Activated naive CD8-positive, alpha-beta T cell treated with anti-CD3 and anti-CD28 coated beads for 36 hours (primary cell): ENCODE measurements at places on chromosomes 2 and 18. TPM values are rescaled to one million over a fixed set of nuclear protein-coding genes. Genes with fewer than 3 reads are reported as not detected.

Gene POMC
- total RNA-seq = 6.8 TPM

Gene TSPYL6
- not detected for total RNA-seq

Gene SERPINB11
- not detected for total RNA-seq

Gene TIA1
- total RNA-seq = 87.0 TPM

Gene PROM2
- not detected for total RNA-seq

Gene FHL2
- total RNA-seq = 5.1 TPM

GRCh38 chr2:65392609-65393008 lies 39.8 kb downstream of the SPRED2 start:
- DNase-seq = no peak
- peaks cover 36% of the 10 kb centered on the region for H3K4me1 ChIP-seq
- H3K4me3 ChIP-seq = no peak overlapping the region
- H3K27me3 ChIP-seq = peaks cover 39% of the 10 kb centered on the region
- no peak overlapping the region for H3K27ac ChIP-seq

GRCh38 chr2:84781942-84782716 lies 98.8 kb downstream of the TRABD2A start:
- peak; percentile 55 for DNase-seq
- no peaks in the 10 kb centered on the region for H3K27me3 ChIP-seq
- peaks cover 16% of the 10 kb centered on the region for H3K36me3 ChIP-seq

GRCh38 chr18:28459587-28459986 lies 282.7 kb upstream of the CDH2 start:
- H3K27me3 ChIP-seq = no peaks in the 10 kb centered on the region
- H3K27ac ChIP-seq = no peak overlapping the region
- H3K36me3 ChIP-seq = no peaks in the 10 kb centered on the region
- H3K4me1 ChIP-seq = no peaks in the 10 kb centered on the region
- DNase-seq = no peak
- H3K4me3 ChIP-seq = no peak overlapping the region

DNA sequence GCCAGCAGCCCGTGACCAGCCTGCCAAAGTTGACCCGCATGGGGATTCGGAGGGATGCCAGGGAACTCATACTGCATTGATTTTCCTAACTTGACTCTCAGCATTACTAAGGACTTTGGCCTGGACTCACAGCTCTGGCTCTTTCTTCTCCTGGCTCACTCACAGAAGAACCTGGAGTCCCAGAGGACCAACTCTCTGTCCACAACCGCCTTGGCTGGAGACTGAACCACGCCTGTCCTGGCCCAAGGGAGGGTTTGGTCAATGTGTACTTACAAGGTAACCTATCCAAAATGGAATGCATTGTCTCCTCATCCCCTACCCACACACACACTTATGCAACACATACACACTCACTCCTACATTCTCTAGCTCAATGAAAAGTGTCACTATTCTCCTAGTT lies 135.6 kb upstream of the KLHL29 start:
- H3K4me1 ChIP-seq = no peaks in the 10 kb centered on the region
- no peak overlapping the region for H3K4me3 ChIP-seq
- H3K27ac ChIP-seq = no peak overlapping the region
- peaks cover 25% of the 10 kb centered on the region for H3K27me3 ChIP-seq
- DNase-seq = no peak
- no peaks in the 10 kb centered on the region for H3K36me3 ChIP-seq

- H3K36me3 ChIP-seq = no peaks in the 10 kb centered on the region
- no peaks in the 10 kb centered on the region for H3K27me3 ChIP-seq
- DNase-seq = no peak
- H3K4me3 ChIP-seq = no peak overlapping the region
- H3K4me1 ChIP-seq = no peaks in the 10 kb centered on the region
Observed at GRCh38 chr18:75139226-75139911, 69.6 kb downstream of the PTGR3 start.

GRCh38 chr2:26165403-26165802 lies 7.5 kb upstream of the GAREM2 start:
- no peak overlapping the region for H3K4me3 ChIP-seq
- no peaks in the 10 kb centered on the region for H3K4me1 ChIP-seq
- H3K36me3 ChIP-seq = no peaks in the 10 kb centered on the region
- peaks cover 4% of the 10 kb centered on the region for H3K27me3 ChIP-seq

GRCh38 chr2:32732912-32733472 lies 105.1 kb downstream of the TTC27 start:
- H3K36me3 ChIP-seq = peaks cover 28% of the 10 kb centered on the region
- no peaks in the 10 kb centered on the region for H3K27me3 ChIP-seq
- no peak for DNase-seq
- H3K27ac ChIP-seq = no peak overlapping the region
- no peak overlapping the region for H3K4me3 ChIP-seq

GRCh38 chr2:202104286-202104870 lies 31.3 kb downstream of the KIAA2012 start:
- no peak overlapping the region for H3K4me3 ChIP-seq
- H3K27me3 ChIP-seq = peaks cover 27% of the 10 kb centered on the region
- no peak overlapping the region for H3K27ac ChIP-seq
- DNase-seq = peak; percentile 56

GRCh38 chr2:141492816-141493215 lies 638.0 kb downstream of the LRP1B start:
- no peak for DNase-seq
- H3K27ac ChIP-seq = no peak overlapping the region
- H3K36me3 ChIP-seq = no peaks in the 10 kb centered on the region
- H3K27me3 ChIP-seq = no peaks in the 10 kb centered on the region
- no peaks in the 10 kb centered on the region for H3K4me1 ChIP-seq

DNA sequence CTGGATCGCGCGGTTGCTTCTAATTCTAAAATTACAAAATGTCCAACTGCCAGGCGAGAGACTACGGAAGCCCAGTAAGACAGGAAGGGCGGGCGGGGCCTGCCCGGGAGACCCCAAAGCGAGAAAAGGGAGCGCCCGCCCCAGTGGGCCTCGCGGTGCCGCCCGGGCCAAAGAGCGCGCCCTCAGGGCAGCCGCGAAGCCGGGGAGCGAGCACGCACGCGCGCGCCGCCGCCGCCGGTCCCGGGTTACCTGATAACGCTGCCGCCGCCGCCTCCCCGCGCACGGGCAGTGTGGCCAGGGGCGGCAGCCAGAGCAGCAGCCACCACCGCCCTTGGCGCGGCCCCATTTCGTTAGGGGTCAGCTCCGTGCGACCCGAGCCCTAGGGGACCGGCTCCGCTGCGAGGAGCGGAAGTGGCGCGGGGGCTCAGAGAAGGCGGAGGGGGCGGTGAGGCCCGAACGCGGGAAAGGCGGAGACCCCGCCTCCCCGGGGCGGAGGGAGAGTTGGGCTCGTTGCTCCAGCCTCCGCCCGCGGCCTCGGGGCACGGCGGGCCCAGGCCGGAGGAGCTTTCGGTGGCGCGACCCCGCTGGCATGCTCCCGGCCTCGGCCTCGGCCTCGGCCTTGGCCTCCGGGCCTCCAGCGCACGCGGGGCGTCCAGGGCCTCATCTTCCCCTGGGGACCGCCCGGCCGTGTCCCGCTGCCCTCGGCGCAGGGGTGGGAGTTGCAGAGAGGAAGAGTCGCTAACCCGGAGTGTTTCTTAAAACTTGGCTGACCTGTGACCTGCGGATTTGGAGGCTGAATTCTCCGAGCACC lies at the start of gene NEMP2:
TSS of gene NEMP2 (minus strand) at position 413 of the 811 bp plus-strand sequence. CDS start at position 346, 67 bp downstream.
- H3K27ac ChIP-seq = peak within 1 kb of the TSS; percentile 99
- peak within 1 kb of the TSS; percentile 94 for H3K4me3 ChIP-seq
- H3K27me3 ChIP-seq = no peaks in the 10 kb centered on the region
- H3K36me3 ChIP-seq = peaks cover 52% of the 10 kb centered on the region
- peak; percentile 93 for DNase-seq

DNA sequence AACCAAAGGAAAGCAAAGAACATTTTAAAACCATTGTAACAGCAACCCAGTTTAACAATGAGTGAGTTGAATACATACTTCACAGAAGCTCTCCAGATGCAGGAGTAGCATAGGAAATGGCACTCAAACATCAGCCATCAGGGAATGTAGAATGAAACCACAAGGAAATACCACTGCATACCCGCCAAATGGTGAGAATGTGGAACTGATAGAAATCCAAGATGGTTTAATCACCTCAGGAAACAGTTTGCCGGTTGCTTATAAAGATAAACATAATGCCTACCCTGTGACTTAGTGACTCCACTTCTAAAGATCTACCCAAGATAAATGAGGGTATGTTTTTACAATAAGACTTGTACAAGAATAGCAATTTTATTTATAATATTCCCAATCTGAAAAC lies 132.0 kb downstream of the GALNT1 start:
- H3K4me1 ChIP-seq = no peaks in the 10 kb centered on the region
- no peak overlapping the region for H3K4me3 ChIP-seq
- H3K27ac ChIP-seq = no peak overlapping the region
- no peak for DNase-seq
- H3K27me3 ChIP-seq = no peaks in the 10 kb centered on the region

DNA sequence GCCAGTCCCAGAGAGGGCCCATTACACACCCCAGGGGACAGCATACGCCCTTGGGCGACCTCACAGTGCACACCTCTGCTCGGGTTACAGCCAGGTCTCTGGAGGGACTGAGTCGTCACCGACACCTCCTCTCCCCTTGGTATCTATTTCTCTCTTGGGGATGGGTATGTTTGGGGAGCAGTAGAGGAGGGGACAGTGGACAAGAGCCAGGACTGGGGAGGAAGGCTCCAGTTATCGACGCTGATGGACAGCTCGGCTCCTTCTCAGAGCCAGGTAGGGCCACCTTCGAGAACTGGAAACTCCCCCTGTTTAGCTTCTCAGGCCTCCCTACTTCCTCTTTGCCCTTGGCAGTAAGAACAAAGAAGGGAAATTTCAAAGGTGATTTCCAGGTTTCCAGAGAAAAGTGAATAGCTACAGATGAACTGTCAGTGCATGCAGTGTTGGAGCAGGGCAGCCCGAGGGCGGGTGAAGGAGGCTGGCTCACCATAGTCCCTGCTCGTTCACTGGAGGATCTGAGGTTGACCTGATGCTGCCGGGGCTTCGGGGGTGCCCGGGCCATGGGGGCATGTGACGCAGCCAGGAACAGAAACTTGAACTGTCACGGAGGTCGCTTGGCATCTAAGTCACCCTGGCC lies 4.4 kb upstream of the SEMA4C start:
- no peak overlapping the region for H3K4me3 ChIP-seq
- peaks cover 2% of the 10 kb centered on the region for H3K36me3 ChIP-seq
- peaks cover 38% of the 10 kb centered on the region for H3K4me1 ChIP-seq
- no peak overlapping the region for H3K27ac ChIP-seq
- peaks cover 10% of the 10 kb centered on the region for H3K27me3 ChIP-seq

- peaks cover 22% of the 10 kb centered on the region for H3K27me3 ChIP-seq
- no peak overlapping the region for H3K4me3 ChIP-seq
- H3K27ac ChIP-seq = no peak overlapping the region
- H3K4me1 ChIP-seq = no peaks in the 10 kb centered on the region
Observed at GRCh38 chr2:202149936-202150335, 76.9 kb downstream of the KIAA2012 start.

- peaks cover 11% of the 10 kb centered on the region for H3K27me3 ChIP-seq
- H3K36me3 ChIP-seq = no peaks in the 10 kb centered on the region
- no peak overlapping the region for H3K27ac ChIP-seq
- no peak for DNase-seq
- peaks cover 13% of the 10 kb centered on the region for H3K4me1 ChIP-seq
Observed at GRCh38 chr18:320155-320554, 52.3 kb upstream of the THOC1 start.

DNA sequence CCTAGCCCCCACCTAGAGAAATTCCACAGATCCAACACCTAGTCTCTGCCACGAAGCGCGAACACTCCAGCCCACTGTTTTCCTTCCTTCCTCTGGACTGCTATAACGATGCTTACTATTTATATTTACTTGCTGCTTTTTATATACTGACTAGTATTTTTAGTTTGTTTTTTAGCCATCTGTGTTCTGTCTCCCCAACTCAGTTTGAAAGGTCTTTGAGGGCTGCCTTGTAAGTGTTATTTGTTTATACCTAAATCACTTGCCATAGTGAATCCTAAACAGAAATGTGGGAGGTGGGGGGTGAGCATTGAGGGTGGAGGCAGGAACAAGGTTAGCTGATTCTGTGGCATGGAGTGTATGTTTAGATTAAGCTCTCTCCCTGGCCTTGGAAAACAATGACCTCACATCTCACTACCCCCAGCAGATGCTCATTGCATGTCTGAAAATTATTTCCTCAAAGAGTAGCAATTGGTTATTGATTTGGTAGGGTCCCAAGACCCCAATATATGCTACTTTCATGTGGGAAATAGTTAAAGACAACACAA lies 1.1 kb upstream of the NCKAP5 start:
- no peak overlapping the region for H3K27ac ChIP-seq
- DNase-seq = no peak
- no peaks in the 10 kb centered on the region for H3K36me3 ChIP-seq
- H3K4me1 ChIP-seq = no peaks in the 10 kb centered on the region
- peaks cover 22% of the 10 kb centered on the region for H3K27me3 ChIP-seq
- no peak overlapping the region for H3K4me3 ChIP-seq

DNA sequence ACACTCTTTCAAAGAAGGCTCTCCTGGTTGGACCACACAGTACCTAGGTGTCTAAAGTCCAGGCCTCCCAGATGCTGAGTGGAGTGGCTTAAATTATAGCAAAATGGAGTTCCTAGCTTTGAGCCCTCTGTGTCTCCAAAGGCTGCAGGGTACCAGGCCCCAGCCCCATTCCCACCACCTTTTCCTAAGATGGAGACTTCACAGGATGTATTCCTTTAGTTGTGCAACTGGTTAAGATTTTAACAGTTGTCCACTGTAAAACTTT lies 4.9 kb downstream of the SMAD7 start:
- no peak overlapping the region for H3K4me3 ChIP-seq
- H3K27ac ChIP-seq = no peak overlapping the region
- no peak for DNase-seq
- H3K4me1 ChIP-seq = peaks cover 66% of the 10 kb centered on the region
- H3K27me3 ChIP-seq = peaks cover 11% of the 10 kb centered on the region
- H3K36me3 ChIP-seq = peaks cover 59% of the 10 kb centered on the region

- H3K4me3 ChIP-seq = no peak overlapping the region
- peaks cover 2% of the 10 kb centered on the region for H3K4me1 ChIP-seq
- DNase-seq = no peak
Observed at GRCh38 chr2:170088776-170089175, 89.2 kb upstream of the MYO3B start.

DNA sequence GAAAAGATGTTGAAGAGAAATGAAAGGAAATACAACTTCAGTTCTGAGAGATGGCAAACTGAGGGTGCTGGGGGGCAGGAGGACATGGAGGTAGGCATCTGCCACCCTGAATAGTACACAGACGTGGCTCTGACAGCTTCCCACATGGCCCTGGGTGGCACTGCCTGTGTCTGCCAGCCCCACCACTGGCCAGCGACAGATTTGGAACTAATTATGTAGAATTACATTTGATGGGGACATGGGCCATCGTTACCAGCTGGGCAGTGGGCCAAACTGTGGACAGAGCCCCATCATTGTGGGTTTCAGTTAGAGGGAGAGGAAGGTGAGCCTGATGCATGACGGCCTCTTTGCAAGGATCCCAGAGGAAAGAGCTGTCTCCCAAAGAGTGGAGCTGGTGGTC lies 216.0 kb upstream of the HAAO start:
- H3K4me3 ChIP-seq = no peak overlapping the region
- no peaks in the 10 kb centered on the region for H3K36me3 ChIP-seq
- H3K27ac ChIP-seq = no peak overlapping the region

- no peaks in the 10 kb centered on the region for H3K36me3 ChIP-seq
- no peak overlapping the region for H3K27ac ChIP-seq
- peaks cover 37% of the 10 kb centered on the region for H3K27me3 ChIP-seq
- H3K4me3 ChIP-seq = no peak overlapping the region
Observed at GRCh38 chr18:75492852-75493251, 65.3 kb upstream of the SMIM21 start.

DNA sequence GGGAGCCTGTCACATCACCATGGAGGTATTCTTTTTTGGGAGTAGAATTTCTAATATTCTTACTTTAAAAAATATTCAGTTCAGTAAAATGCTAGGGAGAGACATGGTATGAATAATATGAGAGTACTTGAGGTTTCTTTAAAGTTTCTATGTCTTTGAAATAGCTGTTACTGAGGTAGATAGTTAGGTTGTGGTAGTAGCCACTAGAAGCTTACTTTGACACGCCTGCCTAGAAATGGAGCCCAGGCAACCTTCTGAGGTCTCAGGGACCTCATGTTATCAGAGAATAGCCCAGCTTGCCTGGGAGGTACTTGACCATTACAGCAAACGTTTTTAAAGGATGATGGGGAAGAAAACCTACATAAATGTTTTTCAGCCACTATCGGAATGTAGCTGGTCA lies 131.2 kb downstream of the AGPS start:
- DNase-seq = no peak
